Thoracic aorta endothelial cell (primary cell): ENCODE measurements at places on chromosomes 6 and 20. TPM values are rescaled to one million over a fixed set of nuclear protein-coding genes. Genes with fewer than 3 reads are reported as not detected.

SOX18 gene
- total RNA-seq, result 25.5 and 42.1 TPM in 2 replicates

RXRB gene
- 13.3 and 17.5 TPM in 2 replicates for total RNA-seq

TSBP1 gene
- total RNA-seq, result not detected in 2 replicates

OR10C1 gene
- total RNA-seq, result not detected in 2 replicates

CLVS2 gene
- not detected in 2 replicates for total RNA-seq

ZNF311 gene
- total RNA-seq, result 0.50 and 0.66 TPM in 2 replicates

TXLNB gene
- under 0.01 and 0.22 TPM in 2 replicates for total RNA-seq

KIAA1755 gene
- total RNA-seq, result 0.14 and 0.27 TPM in 2 replicates
